Right renal pelvis (tissue), 4 donors: ENCODE measurements at places on chromosomes 11 and 22.

GRCh38 chr11:23192256-23192655, 332.0 kb upstream of the CCDC179 start:
- no peak for DNase-seq

GRCh38 chr11:32838505-32839274, 9.0 kb downstream of the PRRG4 start:
- DNase-seq = no peak

DNA sequence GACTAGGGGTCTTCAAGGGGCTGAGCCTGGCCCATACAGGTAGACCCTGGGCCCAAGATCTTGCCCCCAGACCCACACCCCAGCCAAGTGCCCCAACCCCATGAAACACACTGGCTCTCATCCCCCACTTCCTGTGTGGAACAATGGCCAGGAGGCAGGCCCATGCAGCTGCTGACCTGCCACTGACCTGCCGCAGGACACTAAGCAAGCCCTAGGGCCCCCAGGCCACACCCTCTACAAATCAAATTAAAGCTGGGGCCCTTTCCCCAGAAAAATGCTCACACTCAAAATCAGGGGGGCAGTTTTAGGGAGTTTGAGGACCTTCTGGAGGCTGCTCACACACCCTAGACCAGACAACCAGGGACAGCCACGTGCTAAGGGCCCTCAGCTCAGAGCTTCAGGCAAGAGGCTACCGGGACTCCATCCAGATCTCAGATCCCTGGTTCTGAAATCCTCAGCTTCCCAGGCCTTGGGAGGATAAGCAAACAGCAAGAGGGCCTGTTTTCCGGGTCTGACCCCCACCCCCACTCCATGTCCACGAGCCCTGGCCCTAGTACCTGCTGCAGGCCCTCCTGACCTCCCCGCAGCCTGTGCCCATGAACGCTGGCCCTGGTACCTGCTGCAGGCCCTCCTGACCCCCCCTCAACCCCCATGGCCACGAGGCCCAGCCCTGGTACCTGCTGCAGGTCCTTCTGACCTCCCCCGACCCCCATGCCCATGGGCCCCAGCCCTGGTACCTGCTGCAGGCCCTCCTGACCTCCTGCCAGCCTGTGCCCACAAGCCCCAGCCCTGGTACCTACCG, 10.0 kb downstream of the CARD10 start:
- no peak for DNase-seq

GRCh38 chr11:66388780-66389386, 17.3 kb upstream of the SLC29A2 start:
- no peak for DNase-seq

- no peak for DNase-seq
These were observed 731 bp downstream of the GSTP1 start for GRCh38 chr11:67584205-67584880.

DNA sequence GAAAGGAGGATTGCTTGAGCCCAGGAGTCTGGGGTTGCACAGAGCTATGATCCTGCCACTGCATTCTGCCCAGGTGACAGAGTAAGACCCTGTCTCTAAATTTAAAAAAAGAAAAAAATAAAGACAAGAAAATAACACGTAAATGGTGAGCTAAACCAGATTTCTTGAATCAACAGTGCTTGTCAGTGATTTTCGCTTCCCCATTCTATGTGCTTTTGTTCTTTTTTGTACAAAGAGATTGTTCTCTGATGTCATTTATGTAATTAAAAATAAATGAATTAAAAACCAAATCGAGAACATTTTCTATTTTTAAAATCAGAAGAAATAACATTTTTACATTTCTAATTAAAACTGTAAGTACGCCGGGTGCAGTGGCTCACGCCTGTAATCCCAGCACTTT, 19.8 kb upstream of the SLC29A2 start:
- DNase-seq = no peak

DNA sequence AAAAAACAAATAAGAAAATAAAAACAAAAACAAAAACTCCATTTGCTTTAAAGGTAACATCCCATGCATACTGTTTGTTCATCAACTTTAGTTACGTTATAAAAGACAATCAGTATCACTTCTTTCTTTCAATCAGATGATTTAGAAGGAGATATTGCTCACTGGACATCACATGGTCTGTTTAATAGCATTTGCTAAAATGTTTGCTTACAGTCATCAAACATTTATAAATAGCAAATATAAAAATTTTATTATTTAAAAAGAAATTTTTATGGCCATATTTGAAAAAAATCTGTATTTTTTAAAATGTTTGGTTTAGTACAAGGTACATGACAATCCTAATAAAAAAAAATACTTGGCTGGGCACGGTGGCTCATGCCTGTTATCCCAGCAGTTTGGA, 22.6 kb downstream of the MMP26 start:
- DNase-seq = no peak

GRCh38 chr11:86067851-86068137, 1.1 kb downstream of the PICALM start:
- DNase-seq = no peak

DNA sequence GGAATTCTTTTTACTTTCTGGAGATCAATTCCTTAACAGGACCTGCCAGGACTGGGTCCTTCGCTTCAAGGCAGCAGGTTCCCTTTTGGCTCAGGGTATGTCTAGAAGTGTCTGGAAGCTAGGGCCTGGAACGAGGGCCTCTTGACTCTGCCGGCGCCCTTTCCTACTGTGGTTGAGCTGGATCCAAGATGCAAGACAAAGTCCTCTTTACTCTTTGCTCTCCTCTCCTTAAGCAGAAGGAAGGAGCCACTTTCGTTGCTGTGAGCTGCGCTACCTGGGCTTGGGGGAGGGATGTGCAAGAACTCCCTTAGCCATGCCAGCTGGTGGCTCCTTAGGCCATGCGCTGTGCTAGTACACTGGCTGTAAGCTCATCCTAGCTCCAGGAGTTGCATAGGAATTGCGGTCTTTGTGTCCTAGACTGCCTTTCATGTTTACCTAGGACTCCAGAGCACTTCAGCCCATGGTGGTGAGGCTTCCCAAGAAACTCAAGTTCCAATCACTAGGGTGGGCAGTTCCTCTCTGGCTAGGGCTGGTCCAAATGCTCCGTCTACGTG, 18.1 kb downstream of the GLB1L2 start:
- no peak for DNase-seq

DNA sequence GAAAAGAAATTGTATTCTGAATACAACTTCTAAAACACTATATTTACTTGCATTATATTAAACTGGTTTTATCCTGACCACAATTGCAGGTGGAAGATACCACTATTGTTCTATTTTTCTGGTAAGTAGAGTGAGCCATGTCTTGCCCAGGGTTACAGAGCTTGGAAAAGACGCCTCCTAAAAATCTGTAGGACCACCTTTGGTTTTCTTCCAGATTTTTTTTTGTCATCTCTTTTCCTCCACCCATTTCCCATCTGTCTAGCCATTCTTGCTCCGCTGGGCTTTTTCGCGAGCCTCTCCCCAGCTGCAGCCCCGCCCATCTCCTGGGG, 294 bp upstream of the MTMR3 start:
- no peak for DNase-seq

- no peak for DNase-seq
These were observed 284.7 kb downstream of the MIAT start for GRCh38 chr22:26941896-26942636.

DNA sequence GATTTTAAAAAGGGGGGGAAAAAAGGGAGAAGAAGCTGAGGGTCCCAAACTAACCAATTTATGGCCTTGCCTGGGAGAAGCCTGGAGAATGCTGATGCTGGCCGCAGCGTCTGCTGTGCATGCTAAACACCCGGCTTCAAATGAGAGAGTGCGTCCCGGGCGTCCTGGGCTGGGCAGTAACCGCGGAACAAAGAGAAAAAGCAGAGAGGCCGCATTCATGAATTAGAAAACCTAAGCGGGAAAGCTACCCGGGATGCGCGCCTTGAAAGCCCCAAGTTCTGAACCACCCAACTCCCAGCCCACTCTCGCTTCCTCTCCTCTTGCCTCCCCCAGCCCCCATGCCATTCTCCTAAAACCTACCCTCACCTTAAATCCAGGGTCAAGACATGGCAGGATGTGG, 6.5 kb downstream of the MN1 start:
- DNase-seq = no peak

- DNase-seq = no peak
These were observed 11.7 kb upstream of the OR56B4 start for GRCh38 chr11:6095798-6096197.

- DNase-seq = no peak
These were observed 9.2 kb downstream of the RELA start for GRCh38 chr11:65653229-65654225.

- DNase-seq = peak; percentile 74
These were observed 6.3 kb downstream of the ARHGEF17 start for GRCh38 chr11:73314117-73314961.

GRCh38 chr22:29887358-29887757, 4.4 kb downstream of the MTMR3 start:
- DNase-seq = no peak

GRCh38 chr11:130614591-130614990, 166.1 kb downstream of the ADAMTS15 start:
- no peak for DNase-seq

DNA sequence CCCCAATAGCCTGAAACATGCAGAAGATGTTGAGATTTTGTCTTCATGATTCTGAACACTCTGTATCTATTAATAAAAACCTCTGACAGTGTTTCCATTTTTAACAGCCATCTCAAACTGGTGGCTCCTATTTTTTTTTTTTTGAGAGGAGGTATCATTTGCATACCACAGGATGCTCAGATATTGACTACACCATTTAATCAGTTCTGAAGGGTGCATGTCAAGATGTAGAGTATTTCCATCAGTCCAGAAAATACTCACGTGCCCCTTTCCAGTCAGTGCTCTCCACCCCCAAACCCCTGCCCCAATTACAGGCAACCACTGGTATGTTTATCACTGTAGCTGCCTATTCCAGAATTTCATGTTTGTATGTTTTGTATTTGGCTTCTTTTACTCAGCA, 85.3 kb upstream of the SORL1-AS1 start:
- no peak for DNase-seq

DNA sequence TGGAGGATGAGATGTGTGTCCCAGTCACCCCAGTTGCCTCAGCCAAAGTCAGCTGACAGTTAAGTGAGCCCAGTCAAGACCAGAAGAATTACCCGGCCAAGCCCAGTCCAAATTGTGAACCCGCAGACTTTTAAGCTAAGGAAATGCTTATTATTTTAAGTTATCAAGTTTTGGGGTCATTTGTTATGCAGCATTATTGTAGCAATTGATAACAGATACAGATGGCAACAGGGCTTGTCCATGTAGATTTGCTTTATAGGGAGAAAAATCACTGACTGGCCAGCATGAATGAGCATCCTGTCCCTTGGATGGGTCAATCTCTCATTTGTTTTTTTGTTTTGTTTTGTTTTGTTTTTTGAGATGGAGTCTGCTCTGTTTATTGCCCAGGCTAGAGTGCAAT, 22.9 kb downstream of the SDHAF2 start:
- no peak for DNase-seq

- DNase-seq = no peak
These were observed 1043.8 kb downstream of the BRD1 start for GRCh38 chr22:48783821-48784266.

DNA sequence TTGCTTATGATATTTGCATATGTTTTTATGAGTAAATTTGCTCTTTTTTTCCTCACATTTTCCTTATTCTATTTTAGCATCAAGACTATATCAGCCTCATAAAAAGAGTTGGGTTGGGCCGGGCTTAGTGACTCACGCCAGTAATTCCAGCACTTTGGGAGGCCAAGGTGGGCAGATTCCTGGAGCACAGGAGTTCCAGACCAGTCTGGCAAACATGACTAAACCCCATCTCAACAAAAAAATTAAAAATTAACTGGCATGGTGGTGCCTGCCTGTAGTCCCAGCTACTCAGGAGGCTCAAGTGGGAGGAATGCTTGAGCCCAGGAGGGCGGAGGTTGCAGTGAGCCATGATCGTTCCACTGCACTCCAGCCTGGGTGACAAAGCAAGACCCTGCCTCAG, 148.8 kb upstream of the ANO5 start:
- no peak for DNase-seq
